ENCODE measurements at places on chromosomes 2 and 18. TPM values are rescaled to one million over a fixed set of nuclear protein-coding genes. Genes with fewer than 3 reads are reported as not detected.

The GRP gene
- total RNA-seq = not detected

The TIGD1 gene
- 1.4 TPM for total RNA-seq

The ROCK1 gene
- 11.4 TPM for total RNA-seq

The GATA6 gene
- 20.7 TPM for total RNA-seq

The ABCG8 gene
- total RNA-seq = not detected

The SCG2 gene
- under 0.01 TPM for total RNA-seq

The ITGA4 gene
- 37.3 TPM for total RNA-seq

The GALR1 gene
- not detected for total RNA-seq

The FTCDNL1 gene
- total RNA-seq = 0.49 TPM

The EPAS1 gene
- total RNA-seq = 5.7 TPM

The C2orf66 gene
- total RNA-seq = not detected

The ME2 gene
- total RNA-seq = 31.8 TPM

The AFG3L2 gene
- 33.2 TPM for total RNA-seq

The SNTG2 gene
- not detected for total RNA-seq

The C1QL2 gene
- not detected for total RNA-seq

The CHCHD5 gene
- total RNA-seq = 23.1 TPM

The IMPACT gene
- total RNA-seq = 19.5 TPM

The ASB18 gene
- not detected for total RNA-seq

The SKOR2 gene
- not detected for total RNA-seq

The KDSR gene
- total RNA-seq = 41.1 TPM

The CENPA gene
- 51.2 TPM for total RNA-seq

The SMYD5 gene
- 21.2 TPM for total RNA-seq

The SPIRE1 gene
- 13.9 TPM for total RNA-seq

The TNP1 gene
- total RNA-seq = not detected

The ZNF521 gene
- total RNA-seq = 4.9 TPM

The PRR30 gene
- total RNA-seq = not detected
